ENCODE measurements at places on chromosomes 12 and 14. TPM values are rescaled to one million over a fixed set of nuclear protein-coding genes. Genes with fewer than 3 reads are reported as not detected.

SLC2A13 gene
- 3.4 TPM for total RNA-seq

GUCY2C gene
- not detected for total RNA-seq

P2RX4 gene
- total RNA-seq = 80.9 TPM

TMCC3 gene
- 19.9 TPM for total RNA-seq

DTD2 gene
- total RNA-seq = 32.6 TPM

PLEKHD1 gene
- under 0.01 TPM for total RNA-seq

NTS gene
- not detected for total RNA-seq

- DNase-seq = no peak
Observed at GRCh38 chr14:91399868-91400640, 17.6 kb downstream of the CCDC88C start.

GRCh38 chr12:120225200-120225558, 24.3 kb upstream of the RPLP0 start:
- no peak for DNase-seq

DNA sequence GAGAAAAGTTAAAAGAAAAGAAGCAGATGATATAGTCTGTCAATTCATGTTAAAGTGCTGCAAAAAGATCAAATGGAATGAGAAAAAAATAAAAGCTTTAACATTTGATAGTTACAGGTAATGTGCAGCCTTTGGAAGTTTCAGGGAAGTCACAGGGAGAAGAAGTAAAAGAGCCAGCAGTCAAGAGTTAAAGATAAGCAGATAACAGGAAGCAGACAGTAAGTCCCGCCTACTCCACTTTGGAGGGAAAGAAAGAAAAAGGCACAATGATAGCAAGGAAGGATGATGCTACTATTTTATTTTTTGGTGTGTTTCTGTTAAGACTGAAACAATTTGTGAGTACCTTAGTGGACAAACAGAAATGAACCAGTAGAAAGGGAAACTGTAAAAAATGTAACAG, 111.1 kb upstream of the KRR1 start:
- DNase-seq = no peak

- DNase-seq = no peak
Observed at GRCh38 chr12:127176804-127177203, 1090.2 kb upstream of the TMEM132C start.

- DNase-seq = no peak
Observed at GRCh38 chr12:58727521-58727920, 192.8 kb downstream of the LRIG3 start.

DNA sequence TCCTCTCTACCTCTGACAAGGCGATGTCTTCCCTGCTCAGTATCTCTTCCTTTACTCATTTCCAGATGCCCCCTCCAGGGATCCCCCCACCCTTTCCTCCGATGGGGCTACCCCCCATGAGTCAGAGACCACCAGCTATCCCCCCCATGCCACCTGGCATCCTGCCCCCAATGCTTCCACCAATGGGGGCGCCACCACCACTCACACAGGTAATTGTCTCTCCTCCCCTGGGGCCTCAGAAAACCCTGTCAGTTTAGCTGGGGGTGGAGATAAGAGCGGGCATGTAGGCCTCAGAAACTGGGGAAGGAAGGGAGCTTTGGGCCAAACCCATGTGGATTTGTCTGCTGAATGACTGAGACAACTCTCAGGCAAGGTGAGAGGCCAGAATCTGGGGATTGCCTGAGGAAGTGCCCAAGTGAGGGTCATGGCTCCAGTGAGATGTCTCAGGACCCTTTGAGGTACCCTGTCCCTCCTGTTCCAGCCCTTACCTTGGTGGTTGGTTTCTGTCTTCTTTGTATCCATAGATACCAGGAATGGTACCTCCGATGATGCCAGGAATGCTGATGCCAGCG, 8.1 kb downstream of the PRPF40B start:
- no peak for DNase-seq

DNA sequence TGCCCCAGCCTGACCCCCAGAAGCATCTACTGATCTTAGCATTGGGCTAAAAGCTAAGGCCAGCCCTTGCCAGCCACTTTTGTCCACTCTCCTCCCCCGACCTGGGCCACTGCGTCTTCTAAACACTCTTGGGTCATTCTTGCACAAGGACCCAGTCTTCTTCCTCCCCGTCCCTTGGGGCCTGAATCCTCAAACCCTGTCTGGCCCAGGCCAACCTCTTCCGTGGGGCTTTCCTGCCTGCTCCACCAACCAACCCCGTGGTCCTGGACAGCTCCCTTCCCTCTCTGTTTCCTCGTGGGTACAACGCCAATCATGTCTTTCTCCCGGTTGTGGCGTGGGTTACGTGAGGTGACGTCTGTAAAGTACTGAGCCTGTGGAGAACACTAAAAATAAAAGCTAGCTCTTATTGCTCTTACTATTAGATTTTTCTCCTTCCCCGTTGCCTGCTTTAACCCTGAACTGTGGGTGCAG, 21.5 kb downstream of the FAM222A start:
- DNase-seq = no peak

GRCh38 chr14:92524602-92525185, 11.1 kb downstream of the RIN3 start:
- DNase-seq = no peak
